ENCODE measurements at places on chromosomes 5 and 9.

DNA sequence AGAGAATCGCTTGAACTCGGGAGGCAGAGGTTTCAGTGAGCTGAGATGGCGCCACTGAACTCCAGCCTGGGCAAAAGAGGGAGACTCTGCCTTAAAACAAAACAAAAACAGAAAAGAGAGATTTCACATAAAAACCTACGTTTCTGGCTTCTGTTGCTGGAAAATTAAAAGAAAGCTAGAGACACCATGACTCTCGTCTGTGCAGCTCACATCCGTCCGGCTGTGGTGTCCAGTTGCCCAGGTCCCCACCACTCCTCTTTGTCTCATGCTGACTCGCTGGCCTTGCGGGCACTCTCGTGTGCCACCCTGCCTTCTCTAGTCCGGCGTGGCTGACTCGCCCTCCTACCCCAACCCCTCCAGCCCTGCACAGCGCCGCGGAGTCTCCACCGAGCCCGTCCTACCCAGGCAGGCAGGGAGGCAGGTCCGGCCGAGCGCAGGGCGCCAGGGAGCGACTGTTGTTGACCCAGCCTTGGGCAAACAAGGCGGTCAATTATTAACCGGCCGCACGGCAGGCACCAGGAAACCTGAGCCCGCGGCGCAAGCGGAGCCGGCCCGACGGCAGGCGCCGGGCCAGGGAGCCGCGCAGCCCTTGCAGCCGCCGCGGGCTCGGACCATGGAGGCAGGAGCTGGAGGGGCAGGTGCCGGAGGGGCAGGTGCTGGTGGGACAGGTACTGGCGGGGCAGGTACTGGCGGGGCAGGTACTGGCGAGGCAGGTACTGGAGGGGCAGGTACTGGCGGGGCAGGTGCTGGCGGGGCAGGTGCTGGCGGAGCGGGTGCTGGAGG is at the start of gene PRRT1B:
TSS of gene PRRT1B (plus strand) at position 521 of the 783 bp plus-strand sequence. CDS start at position 614, 93 bp downstream.
- no peak for DNase-seq

- peak; percentile 56 for DNase-seq
Measured at GRCh38 chr5:39019254-39019653, 54.9 kb downstream of the RICTOR start.

GRCh38 chr9:118238139-118238538 is 533.9 kb downstream of the TLR4 start:
- no peak for DNase-seq

- DNase-seq, result no peak
Measured at GRCh38 chr9:81729135-81729534, 39.8 kb upstream of the TLE1 start.

GRCh38 chr5:123371575-123372179 is 51.5 kb downstream of the CEP120 start:
- no peak for DNase-seq

GRCh38 chr5:140025736-140026135 is 17.4 kb downstream of the NRG2 start:
- no peak for DNase-seq

GRCh38 chr5:110304176-110304575 is 422.3 kb downstream of the TMEM232 start:
- DNase-seq, result no peak

- no peak for DNase-seq
Measured at GRCh38 chr5:176441921-176442323, 6.3 kb upstream of the FAF2 start.
